Adrenal gland (tissue), 19 donors: ENCODE measurements at places on chromosomes 3 and 15. TPM values are rescaled to one million over a fixed set of nuclear protein-coding genes. Genes with fewer than 3 reads are reported as not detected.

DNA sequence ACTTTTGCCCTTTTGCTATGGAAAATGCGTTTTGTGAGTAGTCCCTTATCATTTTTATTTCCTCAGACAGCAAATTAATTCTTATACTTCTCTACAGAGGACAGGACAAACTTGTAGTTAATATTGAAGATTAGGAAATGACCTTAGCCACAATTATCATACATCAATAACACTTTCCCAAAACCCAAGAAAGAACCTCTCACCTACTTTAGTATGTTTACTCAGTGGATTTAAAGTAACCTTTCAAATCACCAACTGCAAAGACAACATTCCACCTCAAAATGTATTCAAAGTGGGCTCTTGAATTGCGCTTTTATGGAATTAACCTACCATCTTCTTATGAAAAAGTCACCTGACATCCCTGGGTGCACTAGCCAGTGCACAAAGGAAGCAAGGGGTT lies 107.3 kb downstream of the PLCH1 start:
- H3K27ac ChIP-seq, result no peak overlapping the region
- H3K27me3 ChIP-seq, result no peaks in the 10 kb centered on the region
- H3K4me3 ChIP-seq, result no peak overlapping the region
- no peaks in the 10 kb centered on the region for H3K4me1 ChIP-seq
- no peak for DNase-seq
- H3K36me3 ChIP-seq, result no peaks in the 10 kb centered on the region

- H3K36me3 ChIP-seq, result no peaks in the 10 kb centered on the region
- no peaks in the 10 kb centered on the region for H3K27me3 ChIP-seq
- H3K4me1 ChIP-seq, result no peaks in the 10 kb centered on the region
- DNase-seq, result no peak
- H3K27ac ChIP-seq, result no peak overlapping the region
These were observed 17.2 kb downstream of the CASR start for GRCh38 chr3:122200661-122201060.

GRCh38 chr3:160569894-160570652 lies 4.7 kb upstream of the KPNA4 start:
- no peaks in the 10 kb centered on the region for H3K27me3 ChIP-seq
- H3K27ac ChIP-seq, result no peak overlapping the region
- no peak for DNase-seq
- H3K4me1 ChIP-seq, result peaks cover 8% of the 10 kb centered on the region

The CHRNA3 gene
- total RNA-seq, result 6.6 TPM

GRCh38 chr3:54783611-54784010 lies 144.2 kb downstream of the LRTM1 start:
- no peak for DNase-seq
- no peak overlapping the region for H3K4me3 ChIP-seq
- no peaks in the 10 kb centered on the region for H3K27me3 ChIP-seq
- H3K36me3 ChIP-seq, result no peaks in the 10 kb centered on the region

- H3K27me3 ChIP-seq, result no peaks in the 10 kb centered on the region
- no peak overlapping the region for H3K4me3 ChIP-seq
- no peak for DNase-seq
These were observed 35.6 kb downstream of the ALCAM start for GRCh38 chr3:105402287-105402801.
